Stimulated activated CD4-positive, alpha-beta T cell treated with anti-CD3 and anti-CD28 coated beads, Interleukin-12 subunit alpha, Interleukin-12 subunit beta, amount 100 ng/mL, for 4 hours (primary cell): ENCODE measurements at places on chromosomes 12 and 14.
A peak's percentile ranks its signal among the peaks of the same experiment; 100 is the strongest.

- no peak for DNase-seq
These were observed 198.5 kb downstream of the SLC25A21 start for GRCh38 chr14:36973806-36974442.

DNA sequence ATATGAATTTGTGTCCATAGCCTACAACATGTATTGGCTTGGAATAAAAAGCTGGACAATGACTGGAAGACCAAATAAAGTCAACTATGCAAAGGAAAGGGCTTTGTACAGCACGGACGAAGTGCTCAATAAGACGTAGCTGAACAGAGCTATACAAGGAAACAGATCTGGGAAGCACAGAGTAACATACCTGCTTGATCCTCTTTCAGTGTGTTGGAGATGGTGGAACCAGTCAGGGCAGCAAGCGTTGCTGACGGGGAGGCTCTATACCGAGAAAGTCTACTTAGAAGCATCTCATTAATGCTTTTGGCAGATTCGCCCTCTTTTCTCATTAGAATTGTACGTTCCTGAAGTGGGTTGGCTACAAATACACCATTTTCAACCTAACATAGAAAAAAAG lies 99.3 kb downstream of the HECTD4 start:
- no peak for DNase-seq

- no peak for DNase-seq
These were observed 13.9 kb upstream of the DNAH10 start for GRCh38 chr12:123748161-123748560.

- no peak for DNase-seq
These were observed 2.3 kb downstream of the SLC48A1 start for GRCh38 chr12:47775100-47775911.

DNA sequence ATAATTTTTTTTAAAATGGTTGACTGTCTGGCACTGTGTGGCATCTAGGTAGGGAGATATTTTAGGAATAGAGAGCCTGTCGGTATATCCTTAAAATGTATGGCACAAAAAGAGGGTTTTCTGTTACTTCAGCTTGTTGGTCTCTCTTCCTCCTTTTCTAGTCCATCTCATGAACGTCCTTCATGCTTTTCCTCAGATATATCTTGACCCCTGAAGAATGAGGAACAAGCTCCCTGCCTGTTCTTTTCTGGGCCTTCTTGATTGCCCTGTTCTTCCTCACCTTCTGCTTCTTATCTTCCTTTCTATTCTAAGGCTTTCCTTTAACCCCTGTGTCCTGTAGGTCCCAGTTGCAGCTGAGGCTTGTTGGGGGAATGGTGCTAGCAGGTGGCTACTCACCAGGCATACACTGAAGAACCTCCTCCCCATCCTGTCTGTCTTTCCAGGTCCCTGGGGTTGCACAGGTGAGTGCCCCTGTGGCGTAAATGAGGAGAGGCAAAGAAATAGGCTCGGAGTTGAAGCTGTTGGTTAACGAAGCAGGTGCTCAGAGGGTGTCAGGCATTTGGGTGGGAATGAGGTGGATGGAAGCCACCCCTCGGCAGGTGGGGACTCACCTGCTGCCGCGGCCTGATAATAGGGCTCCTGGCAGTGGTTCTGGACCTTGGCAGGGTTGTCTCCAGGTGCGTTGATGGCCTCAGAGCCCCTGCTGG lies 7.2 kb upstream of the C1R start:
- DNase-seq = no peak

- no peak for DNase-seq
These were observed 54.8 kb downstream of the PPFIBP1 start for GRCh38 chr12:27578689-27579372.

DNA sequence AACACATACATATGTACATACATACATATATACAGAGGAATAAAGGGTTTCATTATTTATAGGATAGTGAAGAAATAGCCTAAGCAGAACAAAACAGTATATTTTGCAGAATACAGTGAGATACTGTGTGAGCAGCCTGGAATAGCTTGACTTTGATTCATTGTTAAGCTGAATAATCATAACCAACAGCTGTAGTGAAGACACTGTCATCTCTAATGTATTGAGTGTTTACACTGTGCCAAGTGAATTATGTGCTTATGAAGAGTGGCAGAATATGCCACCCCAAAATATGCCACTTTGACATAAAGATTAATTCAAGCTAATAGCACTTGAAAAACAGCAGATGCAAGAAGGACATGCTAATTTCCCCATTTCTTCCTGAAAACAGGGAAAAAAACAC lies 48.2 kb upstream of the LRFN5 start:
- no peak for DNase-seq

DNA sequence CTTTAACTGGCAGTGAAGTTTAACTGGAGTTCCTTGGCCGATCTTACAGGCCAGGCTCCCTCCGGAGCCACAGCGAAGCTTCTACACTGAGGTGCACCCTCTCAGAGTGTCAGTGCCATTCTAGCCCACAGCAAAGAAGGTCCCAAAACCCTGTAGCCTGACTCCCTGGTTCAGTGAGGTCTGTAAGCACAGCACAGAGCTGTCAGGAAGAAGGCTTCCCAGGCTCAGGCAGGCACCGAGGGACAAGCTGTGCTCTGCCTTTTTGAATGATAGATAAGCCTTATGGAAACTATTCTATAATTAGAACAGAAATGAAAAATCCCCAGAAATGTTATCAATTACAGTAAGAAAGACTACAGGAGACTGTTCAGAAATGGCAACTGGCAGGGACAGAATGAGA lies 40.2 kb downstream of the MOK start:
- no peak for DNase-seq

DNA sequence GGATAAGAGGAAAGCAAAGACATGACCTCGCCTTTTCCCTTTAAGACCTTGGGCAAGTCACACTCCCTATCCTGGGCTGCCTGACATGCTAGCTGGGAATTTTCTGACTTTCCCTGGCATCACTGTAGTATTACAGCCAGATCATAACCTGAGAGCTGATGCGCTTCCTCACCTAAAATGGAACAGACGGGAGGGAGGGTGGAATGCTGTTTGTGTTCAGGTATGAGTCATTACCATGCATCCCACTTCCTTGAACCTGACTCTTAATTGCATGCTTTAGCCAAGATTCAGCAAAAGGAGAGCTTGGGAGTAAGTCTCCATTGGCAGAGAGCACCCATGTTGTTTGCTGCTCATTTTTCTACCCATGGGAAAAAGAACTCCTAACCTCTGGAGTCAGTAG lies 156.5 kb downstream of the KCNK10 start:
- no peak for DNase-seq

- peak; percentile 41 for DNase-seq
These were observed 11.3 kb downstream of the PHLDA1 start for GRCh38 chr12:76020281-76020680.

GRCh38 chr14:73503648-73504047 lies 12.9 kb downstream of the RIOX1 start:
- no peak for DNase-seq

DNA sequence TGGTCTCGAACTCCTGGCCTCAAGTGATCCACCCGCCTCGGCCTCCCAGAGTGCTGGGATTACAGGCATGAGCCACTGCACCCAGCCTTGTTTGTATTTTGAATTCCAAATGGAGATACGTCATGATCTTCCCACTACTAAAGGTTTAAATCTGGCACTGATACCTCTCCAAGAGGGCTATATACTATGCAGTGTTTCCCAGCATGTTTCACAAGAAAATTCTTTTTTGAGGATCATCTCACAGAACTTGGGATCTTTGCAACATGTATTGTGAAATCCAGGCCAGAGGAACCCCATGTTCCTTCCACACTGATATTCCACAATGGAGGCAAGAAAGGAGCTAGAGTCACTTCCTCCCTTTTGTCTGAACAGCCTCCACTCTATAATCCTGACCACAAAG lies 112.7 kb downstream of the NT5DC3 start:
- no peak for DNase-seq

DNA sequence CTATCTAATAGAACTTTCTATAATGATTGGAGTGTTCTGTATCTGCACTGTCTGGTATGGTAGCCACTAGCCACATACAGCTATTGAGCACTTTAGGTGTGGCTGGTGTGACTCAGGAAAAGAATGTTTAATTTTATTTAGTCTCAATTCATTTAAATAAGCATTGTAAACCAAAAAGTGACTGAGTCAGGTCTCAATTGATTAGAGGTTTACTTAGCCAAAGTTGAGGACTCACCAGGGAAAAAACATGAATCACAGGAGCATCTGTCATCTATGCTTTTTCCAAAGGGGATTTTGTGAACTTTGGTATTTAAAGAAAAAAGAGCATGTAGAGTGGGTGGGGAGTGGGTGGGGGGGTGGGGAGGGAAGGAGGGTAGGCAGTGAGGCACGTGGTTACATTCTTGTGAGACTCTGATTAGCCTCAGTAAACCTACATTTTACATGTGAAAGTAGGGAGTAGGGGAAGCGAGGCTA lies 473.1 kb downstream of the ATP23 start:
- DNase-seq = no peak

DNA sequence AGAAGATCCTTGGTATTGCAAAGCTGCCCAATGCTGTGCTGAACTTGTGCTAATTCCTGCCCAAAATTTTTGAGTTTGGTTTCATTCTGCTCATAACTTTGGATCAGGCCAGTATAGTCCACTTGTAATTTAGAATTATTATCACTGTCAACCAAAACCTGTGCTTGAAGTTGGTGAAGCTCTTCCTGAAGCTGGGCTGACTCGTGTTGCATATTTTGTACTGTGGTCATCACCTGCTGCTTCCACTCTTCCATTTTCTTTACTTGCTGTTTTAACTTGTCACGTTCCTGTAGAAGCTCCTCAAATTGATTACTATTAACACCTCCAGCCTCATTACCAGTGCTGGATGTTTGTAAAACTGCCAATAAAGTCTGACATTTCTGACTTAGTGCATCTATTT lies 35.8 kb downstream of the TRIP11 start:
- no peak for DNase-seq

DNA sequence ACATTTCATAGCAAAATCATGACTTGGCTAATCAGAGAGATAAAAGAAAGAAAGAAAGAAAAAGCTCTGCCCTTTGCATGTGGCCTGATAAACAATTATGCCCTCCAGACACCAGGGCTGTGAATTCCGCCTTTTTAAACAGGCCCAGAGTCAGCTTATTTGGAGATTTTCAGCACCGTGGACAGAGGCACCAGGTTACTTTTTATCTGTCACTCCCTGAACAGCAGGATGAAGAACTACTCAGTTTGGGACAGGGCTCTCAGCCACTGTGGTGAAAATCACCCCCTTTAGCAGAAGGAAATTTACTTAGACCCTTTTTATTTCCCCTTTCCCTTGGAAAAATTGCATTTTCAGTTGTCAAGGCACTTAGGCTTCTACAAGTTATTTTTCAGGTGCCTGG lies 359.9 kb downstream of the NRXN3 start:
- no peak for DNase-seq

DNA sequence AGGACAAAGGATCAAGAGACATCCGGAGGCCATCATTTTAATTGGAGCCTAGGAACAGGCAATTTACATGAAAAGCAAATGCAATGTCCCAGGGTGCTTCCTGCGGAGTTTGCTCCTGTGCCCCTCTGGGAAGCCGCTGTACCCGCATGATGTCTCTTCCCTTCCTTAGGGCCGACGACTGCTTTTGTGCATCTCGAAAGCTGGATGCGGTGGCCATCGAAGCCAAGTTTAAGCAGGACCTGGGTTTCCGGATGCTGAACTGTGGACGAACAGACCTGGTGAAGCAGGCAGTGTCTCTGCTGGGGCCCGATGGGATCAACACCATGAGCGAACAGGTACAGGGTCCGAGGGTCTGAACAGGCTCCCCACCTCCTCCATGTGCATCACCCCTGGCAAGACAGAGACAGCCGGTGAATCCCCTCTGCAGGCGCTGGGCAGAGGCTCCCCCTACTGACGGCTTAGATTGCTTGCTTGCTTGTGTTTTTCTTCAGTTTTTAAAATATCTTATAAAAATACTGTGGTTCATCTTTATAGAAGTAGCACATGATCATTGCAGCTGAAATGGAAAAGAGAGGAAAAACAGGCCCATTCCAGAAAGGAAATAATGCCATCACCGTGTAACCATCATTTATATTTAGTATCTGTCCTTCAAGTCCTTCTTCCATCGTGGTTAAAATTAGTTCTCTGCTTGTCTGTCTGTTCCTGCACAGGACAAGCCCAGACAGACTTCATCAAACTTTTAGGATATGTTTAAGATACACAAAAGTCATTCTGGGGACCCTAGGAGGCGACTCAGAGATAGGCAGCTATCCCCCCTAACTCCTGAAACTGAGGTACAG lies 75.4 kb upstream of the PWP1 start:
- DNase-seq = peak; percentile 3

DNA sequence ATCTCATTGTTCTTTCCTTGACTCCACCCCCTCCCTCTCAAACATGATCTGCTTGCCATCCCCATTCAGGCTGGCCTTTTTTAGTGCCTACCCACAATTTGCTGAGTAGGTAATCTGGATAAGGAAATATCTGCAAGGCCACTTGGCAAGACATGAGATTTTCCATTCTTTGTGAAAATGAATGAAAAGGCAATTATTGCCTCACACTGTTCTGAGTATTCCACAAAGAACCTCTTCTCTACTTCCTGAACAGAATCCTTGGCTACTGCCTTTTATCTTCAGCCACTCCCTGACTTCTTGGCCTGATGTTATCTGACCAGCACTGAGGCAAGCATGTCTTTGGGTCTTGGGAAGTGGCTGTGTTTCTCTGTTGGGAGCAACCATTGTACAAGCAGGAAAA lies 263.2 kb upstream of the ATP2B1 start:
- DNase-seq = no peak

GRCh38 chr12:90940872-90941499 lies 14.0 kb downstream of the CCER1 start:
- no peak for DNase-seq

- no peak for DNase-seq
These were observed 130.8 kb downstream of the RTN1 start for GRCh38 chr14:59739794-59740193.

- no peak for DNase-seq
These were observed 10.2 kb upstream of the C12orf43 start for GRCh38 chr12:121026274-121027045.

- no peak for DNase-seq
These were observed 21.1 kb downstream of the SETD3 start for GRCh38 chr14:99459481-99460100.

- no peak for DNase-seq
These were observed 191.8 kb downstream of the BMP4 start for GRCh38 chr14:53764846-53765245.

GRCh38 chr12:20523658-20524057 lies 155.3 kb downstream of the PDE3A start:
- no peak for DNase-seq

GRCh38 chr12:14868916-14869506 lies 16.6 kb downstream of the MGP start:
- no peak for DNase-seq

GRCh38 chr14:48786498-48786897 lies 799.7 kb downstream of the RPS29 start:
- no peak for DNase-seq

GRCh38 chr14:104080376-104081260 lies 4.9 kb upstream of the ASPG start:
- no peak for DNase-seq

- DNase-seq = no peak
These were observed 3.6 kb upstream of the MORN3 start for GRCh38 chr12:121673013-121673511.

GRCh38 chr12:108884116-108885012 lies 4.5 kb downstream of the DAO start:
- DNase-seq = peak; percentile 73
